RPMI7951 (cell line): ENCODE measurements at places on chromosomes 4 and X.

DNA sequence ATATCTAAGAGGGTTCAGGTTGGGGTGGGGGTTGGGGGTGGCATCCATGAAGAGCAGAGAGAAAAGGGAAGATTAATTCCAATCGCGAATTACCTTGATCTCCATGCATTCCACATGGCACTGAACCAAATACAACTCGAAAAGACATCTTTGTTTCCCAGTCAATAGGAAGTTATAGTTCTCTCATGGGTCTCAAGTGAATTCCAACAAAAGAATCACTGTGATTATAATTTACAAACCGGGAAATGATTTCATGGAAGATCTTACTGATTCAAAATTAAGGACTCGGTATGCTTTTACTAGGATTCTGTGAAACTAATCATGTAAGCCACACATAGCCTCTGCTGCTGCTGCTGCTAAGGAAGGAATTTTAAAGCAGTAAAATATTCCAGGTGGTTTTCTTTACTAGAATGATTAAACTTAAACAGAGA is 26.6 kb upstream of the AMELX start:
- no peak for DNase-seq

DNA sequence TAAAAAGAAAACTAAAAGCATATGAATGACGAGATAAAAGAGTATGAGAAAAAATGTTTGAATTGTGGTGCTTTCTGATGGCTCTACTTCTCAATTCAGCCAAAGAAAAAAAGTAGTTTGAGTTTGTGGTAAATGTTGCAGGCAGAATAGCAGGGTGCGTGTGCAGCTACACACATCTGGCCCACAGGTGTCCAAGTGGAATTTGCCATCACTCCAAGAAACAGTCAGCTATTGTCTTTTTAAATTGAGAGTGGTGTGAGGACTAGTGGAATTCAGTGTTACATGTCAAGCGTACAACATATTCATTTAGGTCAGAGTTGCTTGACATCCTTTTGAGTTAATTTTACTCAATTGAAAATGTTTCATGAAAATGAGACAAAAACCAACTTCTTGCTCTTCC is 424.8 kb upstream of the MAD2L1 start:
- peak; percentile 5 for DNase-seq

- DNase-seq = no peak
Measured at GRCh38 chr4:139913398-139913990, 240.5 kb downstream of the MAML3 start.

GRCh38 chr4:11427121-11427996 is 1.3 kb downstream of the HS3ST1 start:
- DNase-seq = no peak

- no peak for DNase-seq
Measured at GRCh38 chrX:30615229-30615628, 37.7 kb upstream of the TASL start.

DNA sequence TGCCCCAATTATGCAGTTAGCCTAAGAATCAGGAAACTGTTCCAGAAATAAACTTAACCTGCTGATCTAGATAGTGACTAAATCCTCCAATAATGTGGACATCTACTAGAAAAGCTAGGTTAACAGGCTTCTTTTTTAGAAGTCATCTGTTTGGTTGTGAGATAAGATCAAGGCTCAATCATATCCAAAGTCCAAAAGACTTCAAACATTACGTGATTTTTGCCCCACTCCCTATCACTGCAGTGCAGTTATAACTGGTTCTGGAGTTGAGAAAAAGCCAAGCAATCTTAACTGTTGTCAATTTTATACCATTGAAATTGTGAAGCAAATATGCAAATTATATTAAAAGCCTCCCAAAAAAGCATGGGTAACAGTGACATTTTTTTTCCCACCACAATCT is 781.4 kb downstream of the KLHL13 start:
- no peak for DNase-seq

- DNase-seq = no peak
Measured at GRCh38 chr4:3407171-3407771, 34.5 kb upstream of the HGFAC start.

GRCh38 chrX:14027036-14027435 is 2.7 kb downstream of the GEMIN8 start:
- DNase-seq = peak; percentile 31
